ENCODE measurements at places on chromosomes 5 and 9. TPM values are rescaled to one million over a fixed set of nuclear protein-coding genes. Genes with fewer than 3 reads are reported as not detected.

SLC45A2 gene
- 0.85 TPM for total RNA-seq

SLC6A3 gene
- total RNA-seq, result not detected

SPINK1 gene
- not detected for total RNA-seq

FAM200C gene
- 8.8 TPM for total RNA-seq

CCNJL gene
- 14.2 TPM for total RNA-seq

GRCh38 chr9:114603248-114603647 is 7.8 kb upstream of the TMEM268 start:
- no peak for DNase-seq

DNA sequence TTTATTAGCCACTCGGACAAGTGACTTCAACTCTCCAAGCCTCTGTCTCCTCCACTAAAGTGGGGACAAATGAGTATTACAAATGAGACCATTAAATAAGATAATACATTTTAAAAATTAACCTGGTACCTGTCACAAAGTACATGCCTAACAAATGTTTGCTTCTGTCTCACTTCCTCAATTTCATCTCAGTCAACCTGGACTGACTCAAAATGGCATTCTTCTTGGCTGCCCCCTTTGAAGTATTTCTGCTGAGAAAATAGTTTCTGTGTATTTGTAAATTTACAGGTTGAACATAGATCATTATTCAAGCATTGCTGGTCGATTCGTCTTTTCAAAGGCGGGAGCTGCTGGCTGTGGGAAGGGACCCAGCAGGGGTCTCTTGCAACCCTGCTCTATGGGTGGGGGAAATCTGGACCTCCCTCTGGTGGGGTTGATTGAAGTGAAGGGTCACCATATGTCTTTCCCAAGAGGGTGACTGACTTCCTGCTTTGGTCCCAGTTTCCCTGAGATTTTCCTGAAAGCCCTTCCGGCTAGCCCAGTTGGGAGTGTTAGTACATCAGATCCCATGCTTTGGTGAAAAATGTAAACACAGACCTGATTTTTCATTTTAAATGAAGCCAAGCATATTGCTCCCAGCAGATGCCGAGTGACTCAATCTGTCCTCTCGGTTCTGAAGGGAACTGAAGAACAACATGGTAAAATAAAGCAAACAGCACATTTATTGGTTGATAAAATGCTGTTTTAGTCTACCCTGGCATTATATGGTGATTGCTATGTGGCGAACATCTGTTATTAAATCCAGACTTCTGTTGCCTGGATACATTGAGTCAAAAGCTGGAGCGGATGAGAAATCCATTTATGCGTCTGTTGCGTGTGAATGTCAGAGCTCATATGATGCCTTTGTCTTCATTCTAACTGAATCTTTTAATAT is 73.0 kb downstream of the KCNIP1 start:
- DNase-seq, result no peak

GRCh38 chr9:36396985-36397384 is 3.1 kb downstream of the RNF38 start:
- DNase-seq, result no peak

DNA sequence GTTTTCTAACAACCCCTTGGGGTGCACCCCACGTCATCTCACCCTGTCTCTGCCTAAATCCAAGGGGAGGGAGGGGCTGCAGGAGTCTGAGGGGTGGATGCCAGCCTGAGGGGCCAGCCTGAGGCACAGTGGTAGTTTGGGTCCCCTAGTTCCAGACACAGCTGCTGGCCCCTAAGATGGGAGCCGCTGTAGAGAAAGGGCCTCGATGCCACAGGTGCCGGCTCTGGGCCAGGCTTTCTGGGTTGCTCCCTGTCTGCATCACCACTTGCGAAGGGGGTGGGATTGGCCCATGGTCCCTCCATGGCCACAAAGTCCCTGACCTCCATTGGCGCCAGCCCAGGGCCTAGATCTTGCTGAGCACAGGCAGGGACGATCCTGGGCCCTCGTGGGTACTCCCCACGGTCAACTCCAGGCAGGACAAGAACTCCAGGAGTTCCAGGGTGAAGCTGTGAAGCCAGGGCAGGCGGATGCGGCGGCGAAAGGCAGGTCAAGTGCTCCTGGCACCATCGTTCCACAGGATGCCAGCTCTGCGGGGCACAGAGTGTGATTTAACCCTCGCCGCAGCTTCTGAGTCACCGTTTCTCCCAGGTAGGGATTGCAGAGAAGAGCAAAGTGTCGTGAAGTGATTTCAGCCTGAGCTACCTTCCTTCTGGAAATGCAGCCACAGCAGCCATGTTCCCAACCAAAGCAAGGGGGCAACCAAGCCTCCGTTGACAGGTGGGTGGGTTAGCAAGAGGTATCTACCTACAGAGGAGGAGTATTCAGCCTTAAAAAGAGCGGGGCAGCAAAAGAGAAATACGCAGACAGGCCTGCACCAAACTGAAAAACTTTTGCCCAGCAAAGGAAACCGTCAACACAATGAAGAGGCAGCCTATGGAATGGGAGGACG is 41.6 kb upstream of the EXOC3 start:
- no peak for DNase-seq

DNA sequence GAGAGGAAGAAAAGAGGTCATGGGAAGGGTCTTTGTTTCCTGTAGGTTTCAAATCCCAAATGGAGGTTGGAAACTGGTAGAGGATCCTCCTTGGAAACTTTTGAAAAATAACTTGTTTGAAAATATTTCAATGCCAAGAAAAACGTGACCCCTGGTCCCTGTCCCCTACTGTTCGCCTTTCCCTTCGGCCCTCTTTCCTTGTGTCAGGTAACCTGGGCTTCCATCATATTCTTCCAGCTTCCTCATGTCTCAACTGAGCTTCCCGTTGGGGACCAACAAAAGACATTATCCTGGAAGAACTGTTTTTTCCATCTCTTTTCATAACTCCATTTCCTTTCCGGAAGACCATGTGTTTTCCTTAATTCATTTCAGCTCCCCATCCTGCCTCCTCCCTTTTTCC is 266.8 kb upstream of the ANKRD55 start:
- no peak for DNase-seq

DNA sequence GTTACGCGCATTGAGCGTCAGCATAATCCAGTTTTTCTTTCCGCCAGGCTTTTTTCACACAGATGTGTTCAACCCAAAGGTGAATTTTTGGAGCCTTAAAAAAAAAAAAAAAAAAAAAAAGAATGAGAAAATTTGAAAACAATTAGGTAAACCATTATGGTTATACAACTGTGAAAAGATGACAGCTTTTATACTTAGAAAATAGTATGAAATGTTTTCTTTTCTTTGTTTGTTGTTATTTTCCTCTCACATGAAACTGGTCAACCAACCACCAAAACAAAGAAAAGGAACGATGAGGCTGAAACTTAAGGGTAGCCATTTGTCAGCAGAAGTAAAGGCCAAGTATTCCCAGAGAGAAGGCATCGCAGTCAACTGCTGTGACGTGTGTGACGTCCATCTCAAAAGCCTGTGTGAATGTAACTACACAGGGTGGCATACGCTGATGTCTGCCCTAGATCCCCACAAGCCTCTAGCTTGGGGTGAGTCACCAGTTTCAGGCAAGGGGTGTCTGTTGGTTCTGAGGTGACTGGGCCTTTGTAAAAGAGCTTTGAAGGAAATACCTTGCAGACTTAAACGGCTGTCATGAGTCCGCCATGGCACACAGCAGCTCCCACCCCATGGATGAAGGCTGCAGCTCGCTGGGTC is 182.9 kb downstream of the AOPEP start:
- no peak for DNase-seq

DNA sequence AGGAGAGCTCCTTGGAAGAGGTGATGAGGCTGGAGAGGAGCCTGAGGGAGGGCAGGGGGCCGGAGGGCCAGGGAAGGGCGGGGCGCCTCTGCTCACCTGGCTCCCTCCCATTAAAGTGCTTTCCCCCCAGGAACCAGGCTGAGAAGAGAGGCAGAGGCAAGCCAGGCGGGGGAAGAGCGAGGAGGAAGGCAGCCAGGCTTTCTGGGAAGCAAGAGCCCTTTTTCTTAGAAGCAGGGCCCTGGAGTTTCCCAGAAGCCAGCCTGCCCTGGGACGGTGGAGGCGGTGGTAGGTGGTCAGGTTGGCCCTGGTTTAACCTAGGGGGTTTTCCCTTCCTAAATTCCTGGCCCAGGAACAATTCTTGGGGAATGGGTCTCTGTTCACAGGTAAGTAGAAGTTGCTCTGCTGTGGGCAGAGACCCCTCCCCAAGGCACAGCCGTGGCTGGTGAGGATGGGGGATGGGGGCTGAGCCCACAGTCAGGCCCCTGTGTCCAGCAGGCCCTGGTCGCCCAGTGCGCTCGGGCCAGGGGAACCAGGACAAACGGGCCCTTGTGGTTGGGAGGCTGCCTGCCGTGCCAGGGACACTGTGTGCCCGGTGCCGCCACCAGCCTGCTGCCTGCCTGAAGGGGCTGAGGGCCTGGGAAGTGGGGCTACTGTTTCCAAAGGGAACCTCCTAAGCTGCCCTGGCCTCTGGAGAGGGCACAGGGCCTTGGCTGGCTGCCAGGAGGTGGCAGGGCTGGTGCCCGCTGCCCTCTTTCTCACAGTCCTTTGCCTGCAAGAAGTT is 16.6 kb upstream of the RALGDS start:
- no peak for DNase-seq

DNA sequence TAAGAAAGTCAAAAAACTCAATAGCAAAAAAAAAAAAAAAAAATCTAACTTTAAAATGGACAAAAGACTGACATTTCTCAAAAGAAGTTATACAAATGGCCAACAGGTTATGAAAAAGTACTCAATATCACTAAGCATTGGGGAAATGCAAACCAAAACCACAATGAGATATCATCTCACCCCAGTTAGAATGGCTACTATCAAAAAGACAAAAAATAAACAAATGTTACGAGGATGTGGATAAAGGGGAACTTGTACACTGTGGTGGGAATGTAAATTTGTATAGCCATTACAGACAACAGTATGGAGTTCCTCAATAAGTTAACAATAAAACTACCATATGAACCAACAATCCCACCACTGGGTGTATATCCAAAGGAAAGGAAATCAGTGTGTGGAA is 37.2 kb downstream of the ENC1 start:
- no peak for DNase-seq

- DNase-seq, result no peak
Measured at GRCh38 chr5:87770601-87771121, 357.9 kb upstream of the CCNH start.

- DNase-seq, result no peak
Measured at GRCh38 chr9:128149951-128150593, 819 bp downstream of the LCN2 start.

DNA sequence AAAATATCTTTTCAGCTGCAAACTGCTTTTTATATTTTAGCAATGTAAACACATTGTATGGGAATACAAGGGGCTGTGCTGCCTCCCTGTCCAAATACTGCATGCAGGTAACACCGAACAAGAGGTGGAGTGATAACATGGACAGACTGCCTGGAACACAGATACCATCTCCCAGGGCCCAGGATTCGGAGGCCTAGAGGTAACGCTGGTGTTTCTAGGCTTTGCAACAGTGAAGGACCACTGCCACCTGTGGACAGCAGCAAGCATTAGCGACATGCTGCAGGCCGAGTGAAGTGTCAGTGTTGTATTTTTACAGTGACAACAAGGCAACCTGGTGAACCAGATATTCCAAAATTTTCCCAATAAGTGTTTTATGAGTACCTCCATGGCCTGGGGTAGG is 379.1 kb downstream of the DMRT2 start:
- DNase-seq, result peak; percentile 21

- DNase-seq, result no peak
Measured at GRCh38 chr9:78596346-78596745, 299.4 kb downstream of the PSAT1 start.

GRCh38 chr9:12816656-12817101 is 41.9 kb downstream of the LURAP1L start:
- DNase-seq, result no peak

DNA sequence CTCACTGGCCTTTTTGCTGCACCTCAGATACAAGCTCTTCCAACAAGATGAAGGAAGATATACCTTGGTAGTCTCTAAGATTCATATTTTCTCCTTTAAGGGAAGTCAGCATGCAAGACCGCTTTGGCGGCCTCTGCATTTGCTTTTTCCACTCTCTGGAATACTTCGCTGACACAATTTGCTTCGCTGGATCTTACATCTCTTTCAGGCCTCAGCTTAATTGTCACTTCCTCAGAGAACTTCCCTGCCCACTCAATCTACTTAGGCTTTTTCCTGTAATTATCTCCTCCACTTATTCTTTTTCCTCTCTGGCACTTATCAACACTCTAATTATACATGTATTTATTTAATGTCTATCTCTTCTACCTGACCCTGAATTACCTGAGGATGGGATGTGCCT is 1131.1 kb upstream of the WWC1 start:
- DNase-seq, result no peak

DNA sequence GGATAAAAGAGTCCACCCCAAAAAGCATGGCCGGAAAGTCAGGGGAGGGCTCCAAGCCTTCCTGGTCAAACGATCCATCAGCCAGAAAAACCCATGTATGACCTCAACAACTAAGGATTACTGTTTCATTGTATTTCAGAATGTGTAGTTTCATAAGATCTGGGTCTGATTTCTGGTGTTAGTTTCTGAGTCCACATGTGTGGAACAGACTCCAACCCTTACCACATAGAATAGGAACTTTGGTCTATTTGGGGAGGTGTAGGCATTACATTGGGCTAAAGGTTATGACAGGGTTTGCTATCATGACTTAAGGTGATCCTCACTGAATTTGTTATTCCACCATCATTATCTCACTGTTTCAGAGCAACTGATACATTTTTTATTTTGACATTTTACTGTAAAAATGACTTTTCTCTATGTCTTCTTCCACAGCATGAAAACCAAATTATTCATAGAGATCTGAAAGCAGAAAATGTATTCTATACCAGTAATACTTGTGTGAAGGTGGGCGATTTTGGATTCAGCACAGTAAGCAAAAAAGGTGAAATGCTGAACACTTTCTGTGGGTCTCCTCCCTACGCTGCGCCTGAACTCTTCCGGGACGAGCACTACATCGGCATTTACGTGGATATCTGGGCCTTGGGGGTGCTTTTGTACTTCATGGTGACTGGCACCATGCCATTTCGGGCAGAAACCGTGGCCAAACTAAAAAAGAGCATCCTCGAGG is 33.5 kb downstream of the HMGCS1 start:
- DNase-seq, result no peak

DNA sequence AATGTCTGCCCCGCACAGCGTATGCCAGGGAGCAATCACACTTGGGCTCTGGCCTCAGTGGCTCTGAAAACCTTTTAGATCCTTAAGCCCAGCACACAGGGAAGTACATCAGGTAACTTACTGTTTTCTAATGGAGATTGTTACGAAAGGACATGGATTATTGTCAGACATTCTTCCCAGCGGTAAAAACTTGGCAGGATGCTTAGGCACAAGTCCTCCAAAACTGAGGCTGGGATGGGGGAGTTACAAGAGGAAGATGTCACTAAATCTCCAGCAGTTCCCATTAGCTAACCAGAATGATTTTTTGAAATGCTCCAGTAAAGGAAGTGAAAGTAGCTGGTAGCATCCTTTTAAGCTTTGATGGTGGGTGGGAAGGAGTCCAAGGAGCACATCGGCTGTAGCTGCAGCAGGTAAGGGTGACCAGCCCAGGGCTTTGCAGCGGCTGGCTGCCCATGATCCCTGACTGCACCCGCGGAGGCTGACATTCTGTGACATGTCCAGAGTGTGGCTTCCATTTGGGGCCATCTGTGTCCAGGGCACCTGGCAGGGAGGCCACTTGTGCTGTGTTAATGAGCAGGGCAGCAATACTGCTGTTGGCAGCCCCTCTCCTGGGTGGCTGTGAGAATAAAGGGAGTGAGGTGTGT is 165.8 kb downstream of the GADD45G start:
- no peak for DNase-seq

Data from cardiac muscle cell (in vitro differentiated cells and primary cell).